CD4-positive, alpha-beta T cell treated with Interleukin-4 for 4 hours (primary cell): ENCODE measurements at places on chromosomes 4 and X.

DNA sequence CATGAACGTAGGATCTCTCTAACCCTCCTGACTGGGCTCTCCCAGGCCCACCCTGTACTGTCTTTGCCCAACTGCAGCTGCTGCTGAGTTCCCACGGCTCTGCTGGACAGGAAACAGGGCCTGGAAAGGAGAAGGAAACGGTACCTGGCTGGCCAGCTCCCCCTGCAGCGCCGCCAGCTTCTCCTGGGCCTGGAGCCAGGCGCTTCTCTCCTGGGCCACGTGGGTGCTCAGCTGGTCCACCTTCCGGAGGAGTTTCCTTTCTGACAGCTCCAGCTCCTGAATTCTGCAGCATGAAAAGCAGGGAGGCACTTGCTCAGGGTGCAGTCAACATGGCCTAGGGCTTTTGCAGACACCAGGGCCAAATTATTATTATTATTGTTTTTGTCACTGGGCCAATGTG is 6.5 kb downstream of the C4orf50 start:
- no peak for DNase-seq

GRCh38 chrX:40422021-40422420 is 158.7 kb upstream of the ATP6AP2 start:
- no peak for DNase-seq

GRCh38 chr4:122826079-122826527 is 528 bp upstream of the FGF2 start:
- no peak for DNase-seq

GRCh38 chrX:109880629-109881028 is 122.3 kb upstream of the TMEM164 start:
- no peak for DNase-seq

DNA sequence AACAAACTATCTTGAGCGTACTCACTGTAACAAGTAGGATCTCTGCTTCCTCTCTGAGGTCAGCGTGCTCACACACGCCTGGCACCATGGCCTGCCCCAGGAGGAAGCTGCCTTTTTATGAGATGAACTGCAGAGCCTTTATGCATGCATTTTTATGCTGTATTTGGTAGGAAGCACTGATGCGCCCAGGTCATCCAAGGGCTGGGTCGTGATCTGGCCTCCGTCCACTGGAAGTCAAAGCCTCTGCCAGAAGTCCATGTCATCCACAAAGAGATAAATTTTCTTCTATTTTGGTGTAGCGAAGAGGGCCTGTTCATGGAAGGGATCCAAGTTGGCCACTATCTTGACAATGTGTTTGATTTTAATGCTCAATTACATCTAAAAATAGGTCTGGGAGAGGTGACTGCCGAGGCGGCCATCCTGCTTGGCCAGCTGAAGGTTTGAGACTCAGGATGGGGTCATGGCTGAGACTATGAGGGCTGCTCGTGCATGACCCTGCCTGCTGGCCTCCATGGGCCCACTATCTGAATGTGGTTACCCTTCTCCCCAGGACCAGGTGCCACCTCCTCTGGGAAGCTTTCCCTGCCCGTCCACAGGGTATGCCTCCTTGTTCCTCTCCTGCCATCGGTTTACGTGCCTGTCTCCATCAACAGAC is 50.3 kb downstream of the HTRA3 start:
- no peak for DNase-seq

DNA sequence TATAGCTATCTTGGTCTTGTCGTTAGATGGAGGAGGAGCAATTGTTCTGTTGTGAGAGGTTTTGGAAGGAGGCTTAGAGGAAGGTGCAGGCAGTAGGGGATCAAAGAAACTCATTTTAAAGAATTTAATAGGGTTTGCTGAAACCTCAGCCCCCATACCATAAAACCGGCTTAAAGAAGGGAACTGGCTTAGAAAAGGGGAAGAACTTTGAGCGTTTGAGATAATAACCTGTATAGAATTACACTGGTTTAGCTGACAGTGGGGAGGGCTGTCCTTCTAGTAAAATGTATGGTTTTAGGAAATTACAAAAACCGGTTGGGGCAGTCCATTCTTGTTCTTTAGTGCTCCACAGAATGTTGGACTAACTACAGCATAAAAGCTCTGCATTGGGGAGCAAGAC is 128.1 kb downstream of the KDM6A start:
- DNase-seq = no peak

DNA sequence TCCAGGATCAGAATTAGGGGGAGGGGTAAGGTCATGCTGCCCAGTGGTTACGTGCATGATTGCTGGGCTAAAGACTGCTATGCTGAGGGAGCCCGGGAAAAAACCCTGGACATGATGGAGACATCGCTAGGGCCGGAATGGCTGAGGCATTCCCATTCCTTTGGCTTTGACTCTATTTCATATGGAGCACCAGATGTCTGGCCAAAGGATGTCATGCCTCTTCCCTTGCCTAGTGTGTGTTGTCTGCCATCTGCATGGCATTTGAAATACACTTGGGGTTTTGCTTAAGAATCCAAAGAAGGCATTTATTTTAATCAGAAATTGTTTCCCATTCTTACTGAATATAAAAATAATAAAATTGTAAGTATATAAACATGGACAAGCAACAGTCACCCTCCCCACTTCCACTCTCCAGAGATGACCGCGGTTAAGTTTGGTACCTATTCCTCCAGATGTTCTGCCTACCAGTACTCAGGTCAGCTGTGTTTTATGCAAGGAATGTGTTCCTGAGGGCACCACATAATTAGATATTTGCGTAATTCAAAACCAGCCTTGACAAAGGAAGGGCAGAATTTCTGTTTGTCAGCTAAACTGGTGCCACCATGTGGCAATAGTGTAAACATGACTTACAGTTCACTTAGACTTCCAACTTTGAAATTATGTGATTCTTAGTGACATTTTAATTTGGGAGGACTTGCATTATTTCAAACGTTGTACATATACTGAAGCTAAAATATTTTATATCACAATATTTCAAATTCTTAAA is 105.9 kb downstream of the CT47B1 start:
- DNase-seq = peak; percentile 7

DNA sequence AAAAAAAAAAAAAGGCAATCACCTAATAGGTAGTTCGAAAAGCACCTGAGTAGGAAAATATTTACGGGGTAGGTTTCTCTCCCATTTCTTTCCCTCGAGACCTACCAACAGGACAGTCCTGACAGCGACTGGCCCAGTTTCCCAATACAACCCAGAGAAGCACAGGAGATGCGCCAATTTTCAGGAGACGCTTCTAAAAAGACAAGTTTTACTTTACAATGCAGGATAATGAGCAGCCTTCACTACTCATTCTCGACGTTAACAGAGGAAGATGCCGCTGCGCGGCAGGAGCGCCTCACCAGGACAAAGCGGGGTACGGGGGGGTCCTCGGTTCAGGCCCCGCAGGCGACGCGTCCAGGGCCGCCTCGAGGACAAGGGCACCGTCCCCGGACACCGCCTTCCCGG is 708 bp downstream of the BCLAF3 start:
- peak; percentile 12 for DNase-seq

GRCh38 chr4:138867404-138867803 is 148.2 kb upstream of the NOCT start:
- DNase-seq = no peak

DNA sequence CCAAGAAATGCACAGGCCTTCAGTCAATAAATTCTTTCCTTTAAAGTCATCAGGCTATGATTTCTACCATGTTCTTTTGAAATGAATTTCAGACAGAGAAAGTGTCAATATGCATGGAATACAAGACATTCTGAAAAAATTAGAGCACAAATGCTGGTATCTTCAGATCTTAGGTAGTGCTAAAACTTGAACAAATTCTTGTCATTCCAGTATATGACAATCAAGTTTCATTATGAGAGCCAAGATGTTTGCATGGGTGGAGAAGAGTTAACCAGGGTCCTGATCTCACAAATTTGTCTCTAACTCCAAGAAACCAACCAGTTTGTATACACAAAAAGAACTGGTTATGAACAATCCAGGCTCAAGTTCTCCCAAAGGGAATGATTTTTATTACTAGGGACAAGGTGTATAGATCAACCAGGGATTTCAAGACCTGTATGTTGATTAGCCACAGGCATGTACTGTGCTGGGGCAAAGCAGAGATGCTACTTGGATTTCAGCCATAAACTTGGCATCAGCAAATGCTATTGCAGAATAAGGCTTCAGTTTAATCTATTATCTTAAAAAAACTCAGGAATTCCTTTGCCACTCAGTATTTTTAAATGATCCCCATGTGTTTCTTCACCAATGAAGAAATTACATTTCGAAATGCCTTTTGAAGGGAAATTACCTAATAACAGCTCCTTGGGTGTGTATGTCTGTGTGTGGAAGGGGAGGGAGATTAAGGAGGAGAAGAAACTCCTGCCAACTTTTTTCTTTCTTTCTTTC is 69.7 kb downstream of the FANCB start:
- DNase-seq = no peak

DNA sequence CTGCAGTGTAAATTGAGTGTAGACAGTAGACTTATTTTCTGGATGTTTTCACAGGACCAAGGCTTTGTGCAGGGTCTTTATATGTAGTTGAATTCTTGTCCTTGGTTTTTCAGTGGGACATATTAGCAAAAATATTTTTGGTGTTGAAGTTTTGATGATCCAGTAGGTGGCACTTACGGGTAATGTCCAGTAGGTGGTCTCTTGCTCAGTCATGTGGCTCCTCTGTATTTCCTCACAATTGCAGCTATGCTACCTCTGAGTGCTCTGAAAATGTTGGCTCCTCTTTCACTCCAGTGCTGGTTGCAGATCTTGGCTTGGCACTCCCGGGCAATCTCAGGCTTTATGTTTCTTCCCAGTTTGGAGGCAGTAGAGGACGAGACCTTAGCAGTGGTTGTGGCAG is 419.8 kb upstream of the AMOT start:
- DNase-seq = no peak

DNA sequence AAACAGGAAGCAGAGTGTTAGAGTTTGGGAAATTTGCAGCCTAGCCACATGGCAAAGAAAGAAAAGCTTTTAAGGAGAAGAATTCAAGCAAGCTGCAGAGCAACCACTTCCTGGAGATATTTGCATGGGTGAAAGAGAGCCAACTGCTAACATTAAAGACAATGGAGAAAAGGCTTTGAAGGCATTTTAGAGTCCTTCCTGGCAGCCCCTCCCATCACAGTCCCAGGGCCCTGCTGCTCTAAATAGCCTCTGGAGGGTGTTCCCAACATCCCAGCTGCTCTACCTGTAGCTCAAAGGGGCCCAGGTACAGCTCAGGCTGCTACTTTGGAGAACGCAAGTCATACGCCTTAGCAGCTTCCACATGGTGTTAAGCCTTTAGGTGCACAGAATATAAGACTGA is 235.9 kb upstream of the FMR1 start:
- DNase-seq = no peak

- DNase-seq = no peak
Observed at GRCh38 chrX:19865567-19866363, 21.6 kb downstream of the SH3KBP1 start.

GRCh38 chrX:40331353-40331752 is 233.6 kb upstream of the BCOR start:
- DNase-seq = no peak

DNA sequence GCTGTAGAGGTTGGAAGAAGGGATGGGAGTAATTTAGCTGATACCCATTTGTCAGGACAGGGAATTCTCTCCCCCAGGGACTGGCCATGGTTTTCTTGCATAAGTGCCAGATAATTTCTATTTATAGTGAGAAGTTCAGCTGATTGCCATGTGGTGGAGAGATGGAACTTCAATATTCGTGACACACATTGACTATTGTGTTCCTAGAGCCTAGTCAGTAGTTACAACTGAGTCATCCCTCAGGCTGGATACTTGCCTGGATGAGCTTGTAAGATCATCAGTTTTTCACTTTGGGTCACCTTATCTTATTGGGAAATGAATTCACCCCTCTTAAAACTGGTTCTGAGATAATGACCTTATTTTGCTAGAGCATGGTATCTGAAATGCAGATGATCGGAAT is 32.2 kb downstream of the CFAP299 start:
- DNase-seq = no peak

GRCh38 chr4:149933883-149934282 is 118.2 kb upstream of the IQCM start:
- DNase-seq = no peak

- no peak for DNase-seq
Observed at GRCh38 chr4:70627620-70628019, 924 bp upstream of the ENAM start.

GRCh38 chr4:40731361-40731760 is 18.4 kb upstream of the NSUN7 start:
- DNase-seq = no peak

GRCh38 chr4:174152717-174153466 is 130.6 kb downstream of the FBXO8 start:
- DNase-seq = no peak

- DNase-seq = no peak
Observed at GRCh38 chrX:68686097-68686977, 38.9 kb downstream of the STARD8 start.

DNA sequence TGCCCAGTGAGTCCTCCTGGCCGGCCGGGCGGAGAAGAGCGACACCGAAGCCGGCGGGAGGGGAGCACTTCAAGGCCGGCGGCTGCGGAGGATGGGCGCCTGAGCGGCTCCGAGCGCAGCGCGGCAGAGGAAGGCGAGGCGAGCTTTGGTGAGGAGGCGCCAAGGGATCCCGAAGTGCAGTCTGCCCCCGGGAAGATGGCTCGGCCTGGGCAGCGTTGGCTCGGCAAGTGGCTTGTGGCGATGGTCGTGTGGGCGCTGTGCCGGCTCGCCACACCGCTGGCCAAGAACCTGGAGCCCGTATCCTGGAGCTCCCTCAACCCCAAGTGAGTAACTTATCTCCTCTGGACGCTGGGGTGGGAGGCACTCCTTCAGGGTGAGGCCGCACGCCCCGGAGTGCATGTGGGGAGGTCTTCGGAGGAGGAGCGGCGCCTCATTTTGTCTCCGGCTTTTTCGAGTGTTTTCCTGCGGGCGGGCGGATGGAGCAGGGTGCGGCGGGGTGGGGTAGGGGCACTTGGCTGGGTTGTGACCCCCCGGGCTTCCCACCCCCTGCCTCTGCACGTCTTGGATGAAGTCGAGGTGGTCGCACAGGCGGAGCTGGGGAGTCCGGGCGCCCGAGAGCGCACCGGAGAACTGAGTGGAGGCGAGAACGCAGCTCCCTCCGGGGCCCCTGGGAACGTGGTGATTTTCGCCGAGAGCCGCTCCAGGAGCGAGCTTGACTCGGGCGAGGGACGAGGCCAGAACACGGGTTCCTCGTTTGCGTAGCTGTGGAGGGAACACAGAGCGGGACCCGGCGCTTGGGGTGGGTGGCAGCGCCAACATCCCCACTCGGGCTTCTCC is 979 bp downstream of the EFNB1 start:
- DNase-seq = no peak
